ENCODE measurements at places on chromosomes 16 and 17. TPM values are rescaled to one million over a fixed set of nuclear protein-coding genes. Genes with fewer than 3 reads are reported as not detected.
A peak's percentile ranks its signal among the peaks of the same experiment; 100 is the strongest.

DNA sequence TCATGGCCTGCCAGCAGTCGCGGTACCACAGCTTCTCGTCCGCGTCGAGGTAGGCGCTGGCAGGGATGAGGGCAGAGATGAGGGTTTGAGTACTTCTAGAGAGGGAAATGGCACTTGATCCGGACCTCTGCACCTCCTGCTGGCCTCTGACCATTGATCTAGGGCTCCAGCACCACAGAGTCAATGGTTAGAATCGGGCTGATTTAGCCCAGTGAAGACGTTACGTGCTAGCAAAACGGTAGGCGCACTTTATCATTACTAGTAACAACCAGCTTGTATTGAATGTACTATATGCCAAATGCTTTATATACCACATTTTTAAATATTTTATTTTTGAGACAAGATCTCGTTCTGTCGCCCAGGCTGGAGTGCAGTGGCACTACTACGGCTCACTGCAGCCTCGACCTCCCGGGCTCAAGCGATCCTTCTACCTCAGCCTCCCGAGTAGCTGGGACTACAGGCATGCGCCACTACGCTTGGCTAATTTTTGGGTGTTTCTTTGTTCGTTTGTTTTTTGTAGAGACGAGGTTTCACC is 526 bp downstream of the TSNAXIP1 start:
- H3K4me3 ChIP-seq, result peak overlapping the region; percentile 94
- DNase-seq, result no peak
- peak overlapping the region; percentile 97 for H3K27ac ChIP-seq
- H3K27me3 ChIP-seq, result no peaks in the 10 kb centered on the region

DNA sequence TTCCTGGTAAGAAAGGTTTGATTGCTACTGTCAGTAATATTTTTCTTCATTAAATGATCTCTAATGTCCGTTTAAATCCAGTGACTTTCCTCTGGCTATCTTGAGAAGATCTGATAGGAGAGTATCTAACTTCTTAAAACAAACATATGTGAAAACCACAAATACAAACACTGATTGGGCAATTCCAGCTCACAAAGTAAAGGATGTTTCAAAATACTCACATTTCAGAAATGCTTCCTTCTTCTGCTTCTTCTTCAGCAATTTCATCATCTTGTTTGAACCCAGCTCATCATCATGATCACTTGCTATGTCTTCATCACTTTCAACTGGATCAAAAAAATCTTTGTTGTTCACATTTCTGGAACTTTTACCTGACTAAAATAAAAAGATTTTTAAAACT is 64.3 kb upstream of the RBL2 start:
- H3K4me1 ChIP-seq, result peaks cover 17% of the 10 kb centered on the region
- no peak overlapping the region for H3K27ac ChIP-seq
- peaks cover 1% of the 10 kb centered on the region for H3K27me3 ChIP-seq
- no peaks in the 10 kb centered on the region for H3K36me3 ChIP-seq
- H3K4me3 ChIP-seq, result no peak overlapping the region
- no peak for DNase-seq

GRCh38 chr17:68682903-68683302 is 81.7 kb upstream of the FAM20A start:
- H3K27ac ChIP-seq, result no peak overlapping the region
- H3K4me3 ChIP-seq, result no peak overlapping the region
- DNase-seq, result no peak
- H3K36me3 ChIP-seq, result no peaks in the 10 kb centered on the region
- H3K27me3 ChIP-seq, result peaks cover 7% of the 10 kb centered on the region
- no peaks in the 10 kb centered on the region for H3K4me1 ChIP-seq

Gene UBE2O
- total RNA-seq, result 36.8 TPM

DNA sequence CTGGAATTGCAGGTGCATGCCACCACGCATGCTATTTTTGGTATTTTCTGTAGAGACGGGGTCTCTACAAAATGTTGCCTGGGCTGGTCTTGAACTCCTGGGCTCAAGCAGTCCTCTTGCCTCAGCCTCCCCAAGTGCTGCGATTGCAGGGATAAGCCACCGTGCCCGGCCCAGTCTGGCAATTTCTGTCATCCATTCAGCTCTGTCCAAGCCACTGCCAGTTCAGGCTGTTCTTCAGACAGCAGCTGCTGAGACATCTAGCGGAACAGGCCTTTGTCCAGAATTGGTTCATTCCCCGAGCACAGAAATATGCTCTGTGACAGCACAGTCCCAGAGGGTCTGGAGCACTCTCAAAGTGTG is 5.4 kb downstream of the SLC47A1 start:
- peaks cover 38% of the 10 kb centered on the region for H3K27me3 ChIP-seq
- no peak overlapping the region for H3K27ac ChIP-seq
- DNase-seq, result no peak
- H3K4me3 ChIP-seq, result no peak overlapping the region
- no peaks in the 10 kb centered on the region for H3K36me3 ChIP-seq
- peaks cover 8% of the 10 kb centered on the region for H3K4me1 ChIP-seq

GRCh38 chr16:15701975-15702970 is 52.2 kb downstream of the NDE1 start:
- no peak for DNase-seq
- H3K36me3 ChIP-seq, result peaks cover 21% of the 10 kb centered on the region
- no peaks in the 10 kb centered on the region for H3K27me3 ChIP-seq

DNA sequence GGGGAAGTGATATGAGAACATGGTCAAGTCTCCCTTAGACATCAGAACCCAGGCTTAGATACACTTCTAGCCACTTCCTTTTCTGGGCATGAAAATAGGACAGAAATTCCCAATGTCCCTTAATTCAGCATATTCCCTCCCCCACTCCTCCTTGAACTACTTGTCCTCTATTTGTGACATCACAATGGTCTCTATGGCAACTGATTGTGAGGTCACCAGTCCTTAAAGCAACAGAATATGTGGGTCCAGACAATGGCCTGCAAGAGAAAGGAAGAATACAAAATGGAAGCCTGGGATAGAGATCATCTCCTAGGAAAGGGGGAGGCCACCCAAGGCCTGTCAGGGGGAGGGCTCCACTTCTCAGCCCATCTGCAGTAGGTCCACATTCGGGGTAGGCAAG is 6.7 kb upstream of the SEZ6 start:
- DNase-seq, result no peak
- H3K27ac ChIP-seq, result no peak overlapping the region

DNA sequence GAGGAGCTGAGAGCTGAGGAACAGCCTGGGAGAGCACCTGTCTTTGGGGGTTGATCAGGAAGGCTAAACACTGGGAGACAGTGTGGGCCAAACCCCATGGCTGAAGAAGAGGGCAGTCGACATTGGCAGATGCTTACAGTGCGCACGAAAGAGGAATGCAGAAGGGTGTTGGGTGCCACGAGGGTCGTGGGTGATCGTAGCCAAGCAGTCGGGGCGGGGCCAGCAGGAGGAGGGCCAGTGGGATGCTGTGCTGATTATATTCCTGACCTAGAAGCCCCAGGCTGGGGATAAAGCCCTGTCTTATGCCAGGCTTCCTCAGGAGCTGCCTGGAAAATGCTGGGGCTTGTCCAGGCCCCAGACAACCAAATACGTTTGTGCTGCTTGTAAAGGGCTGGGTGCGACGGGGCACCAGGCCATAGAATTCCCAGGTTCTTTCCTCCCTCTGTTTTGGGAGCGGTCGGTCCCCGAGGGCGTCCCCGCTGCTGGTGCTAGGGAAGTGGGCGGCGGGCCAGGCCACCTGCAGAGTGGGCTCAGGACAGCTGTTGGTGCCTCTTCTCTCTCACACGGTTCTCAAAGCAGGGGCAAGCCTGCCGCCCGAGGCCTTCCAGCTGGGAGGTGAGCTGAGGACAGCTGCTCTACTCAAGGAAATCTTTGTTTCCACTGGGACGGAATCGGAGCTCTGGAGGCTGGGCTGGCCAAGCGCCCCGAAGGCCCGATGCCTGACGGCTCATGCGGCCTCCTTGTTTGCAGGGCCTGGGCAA is 10.0 kb downstream of the C1QTNF1 start:
- H3K4me3 ChIP-seq, result no peak overlapping the region
- no peaks in the 10 kb centered on the region for H3K36me3 ChIP-seq
- no peak for DNase-seq
- peaks cover 9% of the 10 kb centered on the region for H3K27me3 ChIP-seq
- no peak overlapping the region for H3K27ac ChIP-seq

DNA sequence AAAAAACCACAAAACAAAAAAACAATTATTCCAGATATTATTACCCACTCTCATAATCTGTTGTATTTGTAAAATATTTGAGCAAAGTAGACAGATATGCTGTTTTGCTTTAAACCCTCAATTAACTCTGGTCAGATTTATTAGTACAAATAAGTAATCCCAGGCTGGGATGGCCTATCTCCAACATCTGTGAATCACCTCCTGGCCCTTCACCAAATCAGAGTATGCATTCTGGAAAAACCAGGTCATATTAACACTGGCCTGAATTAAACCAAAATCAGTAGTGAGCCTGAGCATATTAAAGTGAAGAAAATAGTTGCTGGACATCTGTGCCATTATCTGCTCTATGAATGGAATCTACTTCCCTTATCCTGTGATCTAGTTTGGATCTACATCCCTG is 41.0 kb downstream of the STAT3 start:
- peaks cover 64% of the 10 kb centered on the region for H3K36me3 ChIP-seq
- peaks cover 50% of the 10 kb centered on the region for H3K4me1 ChIP-seq
- no peak overlapping the region for H3K4me3 ChIP-seq
- no peaks in the 10 kb centered on the region for H3K27me3 ChIP-seq
- H3K27ac ChIP-seq, result peak overlapping the region; percentile 53

DNA sequence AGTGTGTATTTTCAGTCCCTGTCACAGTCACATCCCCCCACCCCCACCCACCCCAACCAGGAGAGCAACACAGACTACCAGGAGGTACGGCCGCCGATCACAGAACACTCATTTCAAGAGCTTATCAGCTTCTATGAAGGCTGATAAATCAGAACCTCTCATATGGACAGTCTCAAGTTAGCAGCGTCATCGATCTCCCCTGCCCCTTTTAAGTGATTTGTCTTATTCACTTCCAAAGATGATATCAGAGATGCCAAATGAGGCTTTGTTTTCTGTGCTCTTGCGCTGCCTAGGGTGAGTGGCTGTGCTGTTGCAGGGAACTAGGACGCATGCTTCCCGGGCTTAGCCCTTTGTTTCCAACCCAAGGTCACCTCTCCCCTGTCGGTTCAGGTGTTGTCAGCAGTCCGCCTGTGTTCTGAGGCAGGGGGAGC is 26.8 kb upstream of the PMFBP1 start:
- no peak overlapping the region for H3K4me3 ChIP-seq
- no peak overlapping the region for H3K27ac ChIP-seq
- H3K4me1 ChIP-seq, result peaks cover 8% of the 10 kb centered on the region

- no peak for DNase-seq
- peaks cover 33% of the 10 kb centered on the region for H3K27me3 ChIP-seq
- no peak overlapping the region for H3K27ac ChIP-seq
- H3K36me3 ChIP-seq, result no peaks in the 10 kb centered on the region
These were observed 144.7 kb upstream of the IRX3 start for GRCh38 chr16:54431041-54431996.

- H3K4me1 ChIP-seq, result no peaks in the 10 kb centered on the region
- DNase-seq, result no peak
- H3K4me3 ChIP-seq, result no peak overlapping the region
These were observed 12.1 kb upstream of the NDUFAB1 start for GRCh38 chr16:23608194-23608593.

Gene ACE
- 0.36 TPM for total RNA-seq

GRCh38 chr16:1364510-1364909 is 12.8 kb downstream of the GNPTG start:
- H3K27ac ChIP-seq, result no peak overlapping the region
- H3K36me3 ChIP-seq, result peaks cover 16% of the 10 kb centered on the region
- no peaks in the 10 kb centered on the region for H3K27me3 ChIP-seq
- H3K4me1 ChIP-seq, result peaks cover 2% of the 10 kb centered on the region
- DNase-seq, result no peak

Gene ABCA6
- total RNA-seq, result not detected

DNA sequence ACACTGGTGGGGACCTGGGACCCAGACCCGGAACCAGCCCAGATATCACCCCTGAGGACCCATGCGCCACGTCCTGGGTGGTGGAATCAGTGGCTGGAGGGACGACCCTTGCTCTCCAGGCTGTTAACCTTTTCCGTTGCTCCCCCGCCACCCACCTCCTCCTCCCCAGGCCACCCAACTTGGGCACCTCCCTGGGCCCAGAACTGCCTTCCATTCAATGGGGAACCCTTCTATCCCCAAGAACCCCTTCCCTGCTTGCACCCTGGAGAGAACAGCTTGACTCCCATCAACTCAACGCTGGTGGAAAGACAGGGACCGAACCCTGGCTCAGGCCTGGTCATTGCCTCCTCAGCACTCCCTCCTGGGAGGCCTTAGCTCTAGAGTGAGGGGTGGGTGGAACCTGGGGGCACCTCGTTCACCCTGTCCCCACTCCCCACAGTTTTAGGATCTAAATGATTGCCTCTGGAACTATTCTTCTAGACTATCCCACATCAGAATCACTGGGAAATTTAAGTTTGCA is 5.7 kb upstream of the IL32 start:
- H3K4me3 ChIP-seq, result peak overlapping the region; percentile 82
- peaks cover 57% of the 10 kb centered on the region for H3K4me1 ChIP-seq
- H3K27me3 ChIP-seq, result no peaks in the 10 kb centered on the region
- peaks cover 15% of the 10 kb centered on the region for H3K36me3 ChIP-seq
- DNase-seq, result no peak

DNA sequence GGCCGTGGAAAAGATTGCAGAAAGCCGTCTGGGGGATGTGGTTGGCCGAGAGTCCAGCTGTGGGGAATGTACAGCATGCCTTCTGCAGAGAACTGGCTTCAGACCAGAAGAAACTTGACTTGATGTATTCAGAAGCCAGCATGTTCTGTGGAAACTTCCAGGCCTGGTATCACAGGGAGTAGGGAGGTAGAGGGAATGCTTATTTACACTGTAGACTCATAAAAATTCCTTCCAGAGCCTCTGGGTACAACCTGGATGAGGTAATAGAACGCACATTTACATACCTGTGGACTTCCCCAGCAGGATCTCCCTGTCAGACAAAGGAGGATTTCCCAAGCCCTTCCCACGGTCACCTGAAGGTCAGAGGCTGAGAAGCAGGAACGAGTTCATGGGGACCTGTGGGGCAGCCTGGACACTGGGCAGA is 11.8 kb upstream of the GAS7 start:
- H3K27ac ChIP-seq, result no peak overlapping the region
- DNase-seq, result no peak
- no peak overlapping the region for H3K4me3 ChIP-seq
- no peaks in the 10 kb centered on the region for H3K27me3 ChIP-seq
- peaks cover 5% of the 10 kb centered on the region for H3K4me1 ChIP-seq

Gene CCL17
- 2.1 TPM for total RNA-seq

Gene PLA2G10
- not detected for total RNA-seq

Gene ZNF750
- total RNA-seq, result not detected

- no peak for DNase-seq
- no peaks in the 10 kb centered on the region for H3K36me3 ChIP-seq
- no peaks in the 10 kb centered on the region for H3K4me1 ChIP-seq
- H3K27ac ChIP-seq, result no peak overlapping the region
These were observed 96.4 kb upstream of the NOG start for GRCh38 chr17:56497132-56497531.

GRCh38 chr16:62021161-62021581 is 15.1 kb downstream of the CDH8 start:
- no peaks in the 10 kb centered on the region for H3K36me3 ChIP-seq
- H3K4me1 ChIP-seq, result no peaks in the 10 kb centered on the region
- H3K4me3 ChIP-seq, result no peak overlapping the region
- no peak overlapping the region for H3K27ac ChIP-seq
- no peaks in the 10 kb centered on the region for H3K27me3 ChIP-seq

GRCh38 chr16:48963306-48963705 is 318.3 kb downstream of the CBLN1 start:
- no peaks in the 10 kb centered on the region for H3K4me1 ChIP-seq
- no peaks in the 10 kb centered on the region for H3K27me3 ChIP-seq
- no peaks in the 10 kb centered on the region for H3K36me3 ChIP-seq
- no peak for DNase-seq

- peak overlapping the region; percentile 75 for H3K27ac ChIP-seq
These were observed 421 bp upstream of the DLX4 start for GRCh38 chr17:49968405-49969133.

GRCh38 chr17:1714427-1714979 is 4.3 kb upstream of the TLCD2 start:
- H3K27ac ChIP-seq, result no peak overlapping the region
- peaks cover 25% of the 10 kb centered on the region for H3K4me1 ChIP-seq
- peaks cover 3% of the 10 kb centered on the region for H3K36me3 ChIP-seq
- H3K27me3 ChIP-seq, result peaks cover 11% of the 10 kb centered on the region
- H3K4me3 ChIP-seq, result peak overlapping the region; percentile 58
